ENCODE measurements at places on chromosomes 2 and 18. TPM values are rescaled to one million over a fixed set of nuclear protein-coding genes. Genes with fewer than 3 reads are reported as not detected.

Gene C2orf80
- total RNA-seq = not detected

Gene NGEF
- total RNA-seq = 1.1 TPM

Gene INHBB
- total RNA-seq = 15.8 TPM

Gene ABCG8
- total RNA-seq = not detected

Gene DOCK10
- total RNA-seq = 42.0 TPM

Gene RTTN
- 9.7 TPM for total RNA-seq

Gene EIF2AK3
- total RNA-seq = 15.9 TPM

Gene NR4A2
- 178 TPM for total RNA-seq

Gene DSG1
- 0.19 TPM for total RNA-seq

Gene ARHGAP28
- 8.7 TPM for total RNA-seq

Gene TANK
- total RNA-seq = 102 TPM

Gene AP1S3
- 16.2 TPM for total RNA-seq

Gene TUBA4A
- total RNA-seq = 26.9 TPM

Gene RGPD4
- total RNA-seq = not detected

Gene DPP10
- total RNA-seq = not detected

Gene CFAP53
- not detected for total RNA-seq

Gene PDE1A
- 7.9 TPM for total RNA-seq

Gene NAGK
- 149 TPM for total RNA-seq
